ENCODE measurements at places on chromosomes 2 and 18.

GRCh38 chr2:178412047-178412446, 38.9 kb downstream of the PRKRA start:
- DNase-seq: no peak

DNA sequence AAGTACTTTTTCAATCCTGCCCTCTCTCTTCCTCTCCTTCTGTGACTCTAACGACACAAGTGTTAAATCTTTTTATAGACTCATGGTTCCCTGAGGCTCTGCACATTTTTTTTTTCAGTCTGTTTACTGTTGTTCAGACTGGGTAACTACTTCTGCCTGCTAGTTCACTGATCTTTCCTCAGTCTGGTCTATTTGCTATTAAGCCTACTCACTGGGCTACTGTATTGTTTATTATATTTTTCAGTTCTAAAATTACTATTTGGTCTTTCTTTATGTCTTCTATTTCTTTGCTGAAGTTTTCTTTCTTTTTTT, 21.3 kb downstream of the PPP3R1 start:
- DNase-seq: no peak

- peak; percentile 19 for DNase-seq
These were observed 573.3 kb downstream of the LRP1B start for GRCh38 chr2:141557329-141558095.

GRCh38 chr2:221649051-221649775, 77.1 kb upstream of the EPHA4 start:
- no peak for DNase-seq

DNA sequence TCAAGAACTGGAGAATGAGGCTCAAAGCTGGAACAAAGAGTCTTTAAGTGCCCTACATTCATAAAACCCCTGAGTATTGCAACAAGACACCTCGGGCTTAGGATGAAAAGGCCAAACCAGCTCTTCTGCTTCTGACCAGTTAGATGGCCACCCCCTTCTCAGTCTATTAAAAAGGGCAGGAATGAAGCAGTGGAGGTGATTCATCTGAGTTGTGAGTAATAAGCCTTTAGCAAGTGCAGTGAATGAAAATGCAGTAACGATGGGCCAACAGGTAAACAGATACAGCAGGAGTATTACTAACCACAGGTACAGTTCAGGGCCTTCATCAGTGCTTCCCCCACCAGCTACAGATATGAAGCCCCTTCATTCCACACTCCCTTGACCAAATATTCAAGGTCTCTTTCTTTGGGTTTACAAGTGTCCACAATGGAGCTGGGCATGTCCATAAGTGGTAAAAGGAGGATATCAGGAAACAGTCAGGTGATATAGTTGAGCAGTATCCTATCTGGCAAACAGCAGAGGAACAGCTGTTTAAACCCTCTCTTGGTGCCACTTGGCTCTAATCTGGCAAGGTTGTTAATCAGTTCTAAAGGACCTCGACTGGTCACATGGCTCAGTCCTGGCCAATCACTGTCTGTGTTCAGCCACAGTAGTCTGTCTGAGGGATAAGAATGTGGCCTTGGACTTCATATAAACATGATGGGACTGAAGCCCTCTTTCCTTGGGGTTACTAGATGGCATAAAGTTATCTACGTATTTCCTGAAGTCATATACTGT, 17.8 kb downstream of the SERPINB13 start:
- DNase-seq: no peak

DNA sequence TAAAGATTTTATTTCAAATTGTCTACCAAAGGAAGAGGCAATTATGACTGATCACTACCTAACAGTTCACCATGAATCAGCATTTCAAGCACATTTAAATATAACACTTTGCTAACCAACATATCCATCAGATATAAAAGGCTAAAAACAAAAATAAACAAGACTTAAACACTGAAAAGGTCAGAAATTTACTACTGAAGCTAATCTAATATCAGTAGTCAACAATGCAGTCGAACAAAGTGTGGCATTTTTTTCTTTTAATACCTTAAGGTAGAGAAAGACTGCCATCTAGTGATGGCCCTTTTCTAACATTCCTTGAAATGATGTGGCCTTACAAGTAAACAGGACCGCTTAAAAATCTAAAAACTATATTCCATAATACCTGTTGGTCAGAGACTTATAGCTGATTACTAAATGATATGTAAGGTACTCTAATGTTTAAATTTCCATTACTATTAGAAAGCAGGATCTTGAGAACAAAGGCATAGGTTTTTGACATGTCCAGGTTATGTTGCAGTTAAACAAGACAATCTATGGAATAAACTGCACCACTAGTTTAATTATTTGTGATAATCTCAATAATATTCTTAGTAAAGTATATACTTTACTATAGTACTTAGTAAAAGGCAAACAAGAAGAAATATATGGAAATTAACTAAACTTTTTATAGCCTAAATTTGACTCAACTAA, 80.0 kb downstream of the EXOC6B start:
- DNase-seq: no peak

DNA sequence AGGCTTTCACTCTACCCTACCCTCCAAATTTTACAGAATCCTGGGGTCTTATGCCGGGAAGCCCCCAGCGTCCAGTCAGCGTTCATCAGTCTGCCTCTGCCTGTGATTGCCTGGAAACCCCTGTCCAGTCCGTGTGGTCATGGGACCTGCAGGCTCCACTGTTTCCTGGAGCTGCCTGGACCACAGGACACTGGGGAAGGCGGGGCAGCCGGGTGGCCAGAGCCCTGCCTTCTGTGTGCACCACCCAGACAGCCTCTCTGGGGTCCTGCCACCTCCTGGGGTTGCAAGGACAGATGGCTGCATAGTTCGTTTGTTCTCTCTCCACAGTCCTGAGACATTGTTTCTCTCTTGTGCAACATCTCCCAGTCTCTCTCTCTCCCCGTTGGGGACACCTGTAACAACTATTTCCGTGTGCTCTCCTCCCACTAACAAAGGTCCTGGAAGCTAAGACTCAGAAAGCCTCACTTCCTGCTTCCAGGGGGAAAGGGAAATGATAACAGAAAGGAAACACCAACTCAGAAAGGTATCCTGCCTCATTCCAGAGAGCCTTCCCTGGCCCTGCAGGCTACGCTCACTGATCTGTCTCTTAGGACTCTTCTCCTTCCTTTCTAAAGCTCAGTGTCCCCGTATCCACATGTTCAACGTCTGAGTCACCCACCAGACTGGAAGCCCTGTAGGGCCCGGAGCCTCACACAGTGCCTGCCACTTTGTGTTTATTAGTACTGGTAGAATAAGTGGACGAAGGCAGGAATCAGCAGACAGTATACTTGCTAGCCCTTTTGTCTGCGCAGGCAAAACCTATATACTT, 192.8 kb upstream of the RAB12 start:
- DNase-seq: no peak

DNA sequence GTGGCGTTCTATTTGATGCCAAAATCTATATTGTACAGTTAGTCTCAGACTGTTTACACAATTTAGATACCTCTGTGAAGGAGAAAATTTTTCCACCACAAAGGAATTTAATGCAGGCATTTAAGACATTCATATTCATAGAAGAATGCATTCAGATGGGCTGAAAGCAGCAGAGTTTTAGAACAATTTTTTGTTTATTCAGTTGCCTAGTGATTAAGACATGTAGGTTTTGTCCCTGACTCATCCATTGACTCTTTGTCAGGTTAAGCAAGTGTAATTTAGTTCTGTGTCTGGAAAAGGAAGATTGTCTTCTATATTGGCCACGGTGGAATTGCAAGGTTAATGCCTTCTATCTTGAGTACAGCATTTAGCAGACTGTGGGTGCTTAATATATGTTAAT, 515.0 kb downstream of the PARD3B start:
- DNase-seq: no peak

DNA sequence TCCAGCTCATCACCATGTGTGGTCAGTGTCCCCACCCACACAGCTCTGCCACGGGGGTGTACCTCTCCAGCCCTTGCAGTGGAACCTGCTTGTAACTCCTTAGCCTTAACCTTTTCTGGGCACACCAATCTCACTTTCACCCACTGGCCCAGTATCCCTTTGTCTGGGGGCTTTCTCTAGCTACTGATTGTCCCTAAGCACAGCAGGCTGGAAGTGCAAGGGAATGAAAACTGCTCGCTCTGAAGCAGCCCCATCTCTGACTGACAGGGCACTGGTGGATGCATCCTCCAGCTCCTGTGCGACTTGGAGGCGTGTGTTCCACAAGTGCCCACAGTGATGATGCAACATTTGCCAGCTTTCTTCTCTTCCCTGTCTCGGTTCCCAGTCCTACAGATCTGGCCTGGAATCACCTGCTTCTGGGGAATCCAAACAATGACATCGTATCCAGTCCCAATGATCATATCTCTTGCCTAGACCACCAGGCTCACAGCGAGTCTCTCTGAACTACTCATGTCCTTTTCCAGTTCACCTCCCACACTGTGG, 33.6 kb downstream of the SCTR start:
- DNase-seq: no peak

DNA sequence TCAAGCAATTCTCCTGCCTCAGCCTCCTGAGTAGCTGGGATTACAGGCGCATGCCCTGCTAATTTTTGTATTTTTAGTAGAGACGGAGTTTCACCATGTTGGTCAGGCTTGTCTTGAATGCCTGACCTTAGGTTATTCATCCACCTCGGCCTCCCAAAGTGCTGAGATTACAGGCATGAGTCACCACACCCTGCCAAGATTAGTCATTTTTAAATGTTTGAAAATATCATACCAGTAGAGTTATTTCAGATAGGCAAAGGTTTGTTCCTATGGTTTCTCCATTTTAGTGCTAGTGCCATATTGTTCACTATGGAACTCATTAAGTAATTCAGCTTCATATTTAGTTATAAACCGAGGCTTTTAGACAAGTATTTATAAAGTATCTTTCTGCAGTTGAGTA, 52.3 kb downstream of the HIBCH start:
- DNase-seq: peak; percentile 62

DNA sequence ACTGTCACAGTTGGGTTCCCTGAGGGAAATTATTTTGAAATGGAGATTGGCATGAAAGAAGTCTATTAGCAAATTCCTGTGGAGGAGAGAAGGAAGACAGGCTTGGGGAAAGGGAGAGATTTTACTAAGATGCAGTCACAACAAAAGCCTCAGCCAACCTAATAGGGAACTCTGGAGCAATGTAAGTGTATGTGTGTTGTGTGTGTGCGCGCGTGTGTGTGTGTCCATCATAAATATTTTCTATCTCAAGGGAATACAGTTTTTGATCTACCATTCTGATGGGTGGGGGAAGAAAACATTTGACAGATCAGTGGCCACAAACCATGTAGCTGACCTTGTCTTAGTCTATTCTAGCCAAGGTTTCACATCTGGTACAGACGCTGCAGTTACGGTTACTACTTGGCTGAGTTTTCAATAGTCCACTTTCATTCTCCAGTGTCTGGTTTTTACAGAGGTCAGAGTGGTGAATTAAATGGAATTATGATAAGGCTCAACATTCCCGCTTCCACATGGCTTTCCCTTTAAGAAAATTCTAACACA, 72.6 kb downstream of the MREG start:
- DNase-seq: no peak

DNA sequence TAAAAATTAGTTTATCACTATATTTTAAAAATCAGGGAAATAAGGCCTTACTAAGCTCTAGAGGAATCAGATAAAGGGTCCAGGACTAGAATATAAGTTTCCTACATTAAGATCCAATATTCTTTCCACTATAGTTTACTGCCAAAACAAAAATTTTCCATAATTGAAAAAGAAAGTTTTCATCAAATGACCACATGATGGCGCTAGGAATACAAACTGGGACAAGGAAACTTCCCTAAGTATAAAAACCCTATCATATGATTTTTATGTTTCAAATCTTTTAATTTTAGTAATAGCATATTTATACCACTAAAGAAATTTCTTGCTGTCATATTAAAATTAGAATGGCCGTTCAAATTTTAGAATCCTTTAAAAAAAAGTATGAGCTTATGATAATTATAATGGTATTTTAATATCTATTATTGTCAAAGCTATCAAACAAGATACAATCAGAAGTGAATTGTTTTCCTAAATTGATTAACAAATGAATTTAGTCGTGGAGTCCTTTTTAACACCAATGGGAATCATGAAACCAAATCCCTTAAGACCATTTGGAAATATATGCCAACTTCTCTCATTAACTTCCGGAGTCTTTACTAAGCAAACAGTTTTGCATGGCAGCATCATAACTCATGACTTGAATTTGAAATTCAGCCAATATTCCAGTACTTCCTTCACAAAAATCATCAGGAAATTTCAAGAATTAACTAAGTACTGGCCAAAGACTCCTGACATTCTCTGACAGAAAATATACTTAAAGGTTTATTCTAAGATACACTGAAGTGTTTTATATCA, 70.3 kb downstream of the SCN1A start:
- DNase-seq: no peak

GRCh38 chr2:240831594-240832204, 11.7 kb upstream of the KIF1A start:
- no peak for DNase-seq

DNA sequence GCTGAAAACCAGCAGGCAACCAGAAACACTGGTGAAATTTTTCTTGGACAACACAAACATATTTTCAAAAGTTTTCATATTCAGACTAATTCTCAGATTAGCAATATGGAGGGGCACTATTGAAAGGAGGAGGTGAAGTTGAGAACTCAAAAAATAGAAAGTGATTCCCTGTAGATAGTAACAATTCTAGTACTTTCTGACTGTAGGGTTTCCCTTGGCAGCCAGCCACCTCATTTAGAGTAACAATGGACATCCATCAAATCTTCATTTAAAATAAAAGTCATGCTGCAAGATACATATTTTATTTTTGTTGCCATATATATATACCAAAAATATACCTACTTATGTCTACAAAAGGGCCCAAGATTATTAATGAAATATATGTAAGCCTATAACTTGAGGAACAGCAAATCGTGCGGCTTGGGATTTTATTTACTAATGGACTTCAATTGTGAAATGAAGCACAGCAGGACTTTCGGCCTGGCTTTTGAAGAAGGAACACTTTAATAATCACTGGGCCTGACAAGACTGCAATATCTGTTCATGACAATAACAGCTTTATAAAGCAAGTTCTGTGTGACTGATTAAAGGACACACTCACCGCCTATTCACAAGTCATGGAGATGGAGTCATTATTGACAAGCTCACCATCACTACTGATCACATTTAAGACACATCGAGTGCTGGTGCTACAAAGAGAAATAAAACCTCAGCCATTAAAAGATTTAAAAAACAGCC, 6.8 kb upstream of the NR4A2 start:
- DNase-seq: no peak

DNA sequence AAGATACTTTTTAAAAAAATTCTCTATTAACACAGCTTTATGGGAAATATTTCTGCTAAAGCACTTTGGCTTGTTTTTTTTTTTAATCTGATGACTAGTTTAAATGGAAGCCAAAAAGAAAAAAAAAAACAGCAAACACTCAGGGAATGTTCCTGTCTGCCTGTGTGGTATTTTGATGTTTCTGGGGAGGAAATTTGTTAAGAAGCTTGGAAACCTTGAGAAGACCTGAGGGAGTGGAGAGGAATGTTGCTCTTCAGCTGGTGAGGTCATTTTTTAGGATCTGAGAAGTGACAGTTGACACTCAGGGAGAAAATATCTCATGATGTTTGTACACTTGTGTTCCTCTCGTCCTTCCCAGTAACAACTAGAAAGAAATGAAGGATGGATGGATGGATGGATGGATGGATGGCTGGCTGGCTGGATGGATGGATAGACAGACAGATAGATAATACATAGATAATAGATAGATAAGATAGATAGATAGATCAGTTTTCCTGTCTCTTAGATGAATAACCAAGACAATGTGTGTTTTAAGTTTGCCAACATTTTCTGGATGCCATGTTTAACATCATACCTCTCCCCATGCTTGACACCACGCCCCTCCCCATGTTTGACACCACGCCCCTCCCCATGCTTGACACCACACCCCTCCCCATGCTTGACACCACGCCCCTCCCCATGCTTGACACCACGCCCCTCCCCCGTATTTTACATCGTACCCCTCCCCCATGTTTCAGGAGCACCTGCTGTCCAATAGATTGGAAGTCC, 84.8 kb downstream of the CTIF start:
- DNase-seq: peak; percentile 84
